ENCODE measurements at places on chromosomes 2 and 18.
A peak's percentile ranks its signal among the peaks of the same experiment; 100 is the strongest.

DNA sequence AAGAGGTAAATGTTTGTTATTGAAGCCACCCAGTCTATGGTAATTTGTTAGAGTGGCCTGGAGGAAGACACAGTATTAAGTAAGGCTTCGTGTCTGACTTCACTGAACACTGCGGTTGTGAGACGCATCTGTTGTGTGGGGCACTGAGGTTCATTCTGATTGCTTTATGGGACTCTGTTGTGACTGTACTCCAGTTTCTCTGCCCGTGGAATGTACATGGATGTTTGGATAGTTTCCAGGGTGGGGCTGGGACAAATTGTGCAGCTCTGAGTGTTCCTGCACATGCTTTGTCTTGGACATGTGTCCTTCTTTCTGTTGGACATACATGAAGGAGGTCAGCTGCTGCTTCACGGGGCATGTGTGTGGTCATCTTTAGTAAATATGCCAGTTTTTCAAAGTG is 58.6 kb downstream of the ODC1 start:
- DNase-seq: no peak

DNA sequence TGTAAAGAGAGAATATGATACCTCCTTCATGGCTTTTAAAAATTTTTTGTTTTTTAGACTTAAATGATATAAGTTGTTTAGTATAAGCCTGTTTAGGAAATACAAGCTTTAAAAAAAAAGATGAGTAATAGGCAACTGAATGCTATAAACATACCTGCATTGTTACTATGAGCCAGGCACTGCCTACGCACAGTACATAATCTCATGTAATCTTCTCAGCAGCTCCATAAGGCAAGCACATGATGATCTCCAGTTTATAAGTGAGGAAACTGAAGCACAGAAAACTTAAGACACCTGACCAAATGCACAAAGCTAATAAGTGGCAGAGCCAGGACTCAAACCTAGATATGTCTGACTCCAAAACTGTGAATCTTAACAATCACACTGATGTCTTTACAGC is 156.3 kb upstream of the SLC1A4 start:
- no peak for DNase-seq

DNA sequence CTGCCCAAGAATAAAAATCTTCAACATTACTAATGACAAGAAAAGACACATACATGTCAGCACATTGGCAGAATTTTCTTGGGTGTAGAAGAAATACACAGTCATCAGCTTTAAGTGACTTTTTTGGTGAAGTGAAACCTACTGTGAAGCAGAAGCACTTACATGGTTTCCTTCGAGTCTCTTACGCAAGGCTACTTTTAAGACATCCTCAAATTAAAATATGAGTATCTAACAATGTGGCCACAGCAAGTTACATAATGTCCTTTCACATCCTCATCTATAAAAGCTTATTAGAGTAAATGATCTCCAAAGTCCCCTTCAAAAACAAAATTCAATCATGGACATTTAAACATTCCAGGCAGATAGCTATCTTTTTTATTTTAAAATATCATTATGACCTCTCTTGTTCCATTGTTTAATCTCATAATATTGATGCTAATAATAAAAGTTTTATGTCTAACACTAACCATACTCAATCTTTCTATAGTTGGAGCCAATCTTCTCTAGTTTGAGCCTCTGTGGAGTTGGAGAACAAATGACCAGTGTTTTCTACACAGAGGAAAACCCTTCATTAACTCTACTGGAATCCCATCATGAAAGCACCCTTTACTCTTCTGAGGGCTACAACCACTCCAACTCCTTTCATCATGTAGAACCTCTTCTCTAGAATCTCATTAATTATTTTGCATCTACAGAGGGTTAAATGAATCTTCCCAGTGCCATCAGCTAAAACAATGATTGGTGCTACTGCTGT is 182.2 kb upstream of the ZFP36L2 start:
- DNase-seq: no peak

DNA sequence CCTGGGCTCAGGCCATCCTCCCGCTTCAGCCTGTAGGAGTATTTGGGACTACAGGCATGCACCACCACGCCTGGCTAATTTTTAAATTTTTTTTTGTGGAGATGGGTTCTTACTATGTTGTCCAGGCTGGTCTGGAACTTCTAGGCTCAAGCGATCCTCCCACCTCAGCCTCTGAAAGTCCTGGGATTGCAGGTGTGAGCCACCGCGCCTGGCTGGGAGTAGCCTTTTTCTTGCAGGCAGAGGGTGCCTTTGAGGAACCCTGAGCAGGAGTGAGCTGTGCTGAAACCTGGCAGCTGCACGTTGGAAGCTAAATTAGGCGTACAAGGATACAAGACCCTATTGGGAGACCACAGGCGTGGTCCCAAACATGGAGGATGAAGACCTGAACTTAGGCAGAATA is 8.0 kb downstream of the CTDSP1 start:
- no peak for DNase-seq

DNA sequence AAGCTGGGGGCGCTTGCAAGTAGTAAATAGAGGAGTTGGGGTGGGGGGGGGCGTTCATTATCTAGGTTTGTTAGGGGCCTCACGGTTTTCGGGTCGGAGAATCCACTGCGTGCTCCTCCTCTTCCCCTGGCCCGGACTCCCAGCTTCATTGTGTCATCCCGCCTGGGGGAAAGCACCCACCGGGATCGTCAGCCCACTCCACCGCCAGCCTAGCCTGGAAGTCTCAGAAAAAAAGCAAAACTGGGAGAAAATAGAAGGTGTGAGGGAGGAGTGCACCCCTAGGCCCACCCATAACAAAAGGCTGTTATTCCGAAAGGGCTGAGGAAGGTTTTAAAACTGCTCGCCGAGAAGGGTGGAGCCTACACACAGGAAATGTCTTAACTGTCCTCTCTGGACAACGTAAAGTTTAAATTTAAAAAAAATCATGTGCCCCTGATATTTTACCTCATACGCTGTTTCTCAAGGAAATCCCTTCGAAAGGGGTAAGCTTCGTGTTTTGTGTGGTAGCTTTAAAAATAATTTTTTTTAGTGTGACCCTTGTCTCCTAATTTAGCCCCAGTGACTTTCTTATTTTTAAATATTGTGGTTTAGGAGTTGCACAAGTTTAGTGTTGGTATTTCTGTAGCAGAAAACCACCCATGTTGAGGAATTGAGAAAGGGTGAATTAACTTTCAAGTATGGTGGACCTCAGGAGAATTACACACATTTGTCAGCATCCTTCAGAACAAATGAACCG is 104.2 kb downstream of the SPTBN1 start:
- peak; percentile 57 for DNase-seq

DNA sequence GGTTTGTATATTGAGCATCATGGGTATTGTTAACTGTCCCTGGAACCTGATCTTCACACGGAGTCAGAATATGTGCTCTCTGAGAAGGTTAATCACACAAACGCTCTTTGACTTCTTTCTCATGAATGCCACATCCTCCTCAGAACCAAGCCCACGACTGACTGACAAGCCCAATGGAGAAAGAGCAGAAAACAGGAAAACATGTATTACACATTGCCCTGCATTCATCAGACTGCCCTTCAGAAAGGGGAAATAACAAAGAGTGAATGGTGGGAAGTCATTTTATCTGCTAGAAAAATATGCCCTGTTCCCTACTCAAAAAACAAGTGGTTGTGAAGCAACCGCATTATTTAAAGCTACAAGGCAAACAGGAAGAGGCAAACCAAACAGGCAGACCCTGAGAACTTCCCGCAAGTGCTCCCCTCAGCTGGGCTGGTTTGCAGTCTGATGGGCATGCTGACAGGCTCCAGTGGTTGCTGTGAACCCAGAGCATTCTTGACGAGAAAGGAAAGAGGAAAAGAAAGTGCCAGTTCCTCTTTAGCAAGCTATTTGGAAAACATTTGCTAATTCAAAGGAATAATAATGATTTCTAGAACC is 172.9 kb upstream of the SETBP1 start:
- DNase-seq: peak; percentile 38

DNA sequence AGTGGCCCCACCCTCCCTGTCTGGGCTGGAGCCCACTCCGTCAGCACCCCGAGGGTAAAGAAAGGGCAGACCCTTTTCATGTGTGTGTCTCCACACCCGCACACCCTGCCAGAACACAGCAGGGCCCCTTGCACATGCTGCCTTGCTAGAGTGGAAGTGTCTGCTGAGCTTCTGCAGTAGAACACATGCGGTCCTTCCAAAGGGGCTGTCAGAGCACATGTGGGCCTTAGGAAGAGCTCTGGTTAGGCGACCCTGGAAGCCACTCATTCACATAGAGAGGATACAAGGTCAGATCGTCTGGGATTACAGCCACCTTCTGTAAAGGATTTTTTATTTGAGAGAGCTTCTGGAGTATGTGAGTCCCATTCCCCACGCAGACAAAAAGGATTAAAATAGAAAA is 613.2 kb upstream of the RAB6C start:
- DNase-seq: no peak

GRCh38 chr2:111954602-111955332 is 56.4 kb downstream of the MERTK start:
- no peak for DNase-seq

- peak; percentile 13 for DNase-seq
Observed at GRCh38 chr2:238113611-238114010, 13.5 kb downstream of the ESPNL start.

DNA sequence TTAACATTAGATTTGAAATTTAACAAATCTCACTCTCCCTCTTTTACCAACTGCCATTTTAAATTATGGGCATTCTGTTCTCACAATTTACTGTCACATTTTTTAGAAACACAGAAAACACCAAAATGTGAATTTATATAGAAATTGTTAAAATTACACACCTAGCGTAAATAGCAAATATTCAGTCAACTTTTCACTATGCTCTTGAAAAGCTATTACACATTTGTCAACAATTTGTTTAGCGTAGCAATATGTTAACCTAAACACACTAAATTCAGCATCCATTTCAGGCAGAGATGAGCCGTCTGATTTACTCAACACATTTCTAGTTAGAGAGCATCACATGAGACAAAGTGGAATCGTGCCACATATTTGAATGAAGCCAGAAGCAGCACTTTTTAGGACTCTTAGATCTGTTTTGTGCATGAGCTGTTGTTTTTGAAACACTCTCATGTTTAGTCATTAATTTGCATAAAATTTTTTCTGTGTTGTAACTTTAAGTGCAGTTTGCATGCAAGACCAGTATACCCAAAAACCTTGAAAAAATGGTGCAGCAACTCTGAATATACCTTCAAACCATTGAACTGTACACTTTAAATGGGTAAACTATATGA is 8.2 kb downstream of the TTC32 start:
- no peak for DNase-seq

DNA sequence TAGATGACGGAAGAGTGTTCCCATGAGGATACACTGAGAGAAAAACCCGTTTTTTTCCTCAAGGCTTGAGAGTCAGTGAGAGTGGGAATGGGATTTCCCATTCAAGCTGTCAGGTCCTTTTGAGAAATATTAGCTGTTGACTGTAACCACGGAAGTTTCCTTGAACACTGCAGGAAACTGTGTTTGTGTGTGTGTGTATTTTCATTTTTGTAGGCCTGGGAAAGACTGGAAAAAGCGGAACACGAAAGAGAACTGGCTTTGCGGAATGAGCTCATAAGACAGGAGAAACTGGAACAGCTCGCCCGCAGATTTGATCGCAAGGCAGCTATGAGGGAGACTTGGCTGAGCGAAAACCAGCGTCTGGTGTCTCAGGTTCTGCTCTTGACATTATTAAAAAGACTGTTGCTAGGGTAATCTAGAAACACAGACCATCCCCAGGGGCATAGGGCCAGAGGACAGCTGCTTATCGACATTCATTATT is 98.8 kb upstream of the EML6 start:
- DNase-seq: no peak

DNA sequence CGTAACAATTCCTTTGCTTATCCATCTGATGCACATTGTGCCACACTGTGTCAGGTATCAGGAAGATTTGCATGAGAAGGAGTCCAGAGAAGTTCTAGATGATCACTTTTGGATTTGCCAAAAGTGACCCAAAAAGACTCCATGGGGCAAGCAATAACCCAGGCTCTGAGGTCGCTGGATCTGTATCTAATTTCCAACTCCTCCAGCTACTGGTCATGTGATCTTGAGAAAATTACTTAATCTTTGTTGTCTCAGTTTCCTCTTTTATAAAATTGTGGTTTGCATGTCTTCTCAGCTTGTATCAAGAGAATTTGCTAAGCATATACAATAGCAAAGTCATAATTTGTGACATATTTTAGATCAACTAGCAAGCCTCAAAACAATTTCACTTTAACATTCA is 61.3 kb upstream of the ITGA4 start:
- DNase-seq: no peak

DNA sequence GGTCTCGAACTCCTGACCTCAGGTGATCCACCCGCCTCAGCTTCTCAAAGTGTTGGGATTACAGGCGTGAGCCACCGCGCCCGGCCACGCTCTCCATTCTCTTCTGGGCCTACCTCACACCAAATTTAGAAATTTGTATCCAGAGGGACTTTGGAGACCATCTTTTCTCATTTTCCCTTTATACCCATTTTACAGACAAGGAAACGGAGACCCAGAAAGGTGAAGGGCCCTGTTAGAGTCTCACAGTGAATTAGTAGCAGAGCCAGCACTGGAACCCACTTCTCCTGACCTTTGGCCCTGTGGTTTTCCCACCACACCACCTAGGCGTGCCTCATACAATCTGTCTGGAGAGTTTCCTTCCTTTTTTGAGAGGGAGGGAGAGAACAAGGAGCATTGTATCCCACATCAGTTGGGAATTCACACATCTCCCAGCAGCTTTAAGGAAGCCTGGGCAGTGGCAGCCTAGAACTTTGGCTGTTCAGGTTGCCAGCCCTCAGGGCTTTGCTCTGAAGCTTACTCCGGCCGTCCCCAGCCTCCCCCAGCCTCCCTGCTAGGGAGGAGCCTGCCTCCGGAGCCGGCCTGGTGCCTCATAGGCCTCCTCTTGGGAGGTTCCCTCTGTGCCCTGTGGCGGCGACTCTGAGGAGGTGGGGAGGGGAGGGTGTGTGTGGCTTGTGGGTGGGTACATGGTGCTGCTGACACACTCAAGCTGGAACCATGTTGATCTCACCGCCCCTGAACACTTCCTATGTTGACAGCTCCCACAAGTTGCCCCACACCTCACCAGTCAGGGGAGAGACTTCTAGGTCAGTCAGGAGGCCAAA is 13.8 kb downstream of the FOSL2 start:
- DNase-seq: no peak

GRCh38 chr18:13540477-13541182 is 185.7 kb downstream of the FAM210A start:
- no peak for DNase-seq

- DNase-seq: no peak
Observed at GRCh38 chr18:70321616-70322015, 32.8 kb downstream of the SOCS6 start.

GRCh38 chr2:60045456-60045855 is 508.0 kb downstream of the BCL11A start:
- no peak for DNase-seq

DNA sequence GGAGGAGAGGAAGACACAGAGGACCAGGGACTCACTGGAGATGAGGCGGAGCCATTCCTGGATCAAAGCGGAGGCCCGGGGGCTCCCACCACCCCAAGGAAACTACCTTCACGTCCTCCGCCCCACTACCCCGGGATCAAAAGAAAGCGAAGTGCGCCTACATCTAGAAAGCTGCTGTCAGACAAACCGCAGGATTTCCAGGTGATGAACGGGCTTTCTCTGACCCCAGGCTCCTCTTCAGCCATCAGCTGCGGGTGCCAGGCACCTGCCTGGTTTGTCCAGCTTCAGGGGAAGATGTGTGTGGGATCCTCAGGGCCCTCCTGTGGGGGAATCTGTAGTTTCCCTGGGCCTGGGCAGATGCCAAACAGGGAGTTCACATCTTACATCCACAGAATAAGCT is 60.4 kb downstream of the DYSF start:
- DNase-seq: no peak

GRCh38 chr18:69217196-69218000 is 183.3 kb upstream of the DOK6 start:
- no peak for DNase-seq
